Activated gamma-delta T cell (primary cell): ENCODE measurements at places on chromosomes 7 and 10.

- DNase-seq = no peak
Measured at GRCh38 chr7:31529103-31529502, 15.2 kb downstream of the ITPRID1 start.

DNA sequence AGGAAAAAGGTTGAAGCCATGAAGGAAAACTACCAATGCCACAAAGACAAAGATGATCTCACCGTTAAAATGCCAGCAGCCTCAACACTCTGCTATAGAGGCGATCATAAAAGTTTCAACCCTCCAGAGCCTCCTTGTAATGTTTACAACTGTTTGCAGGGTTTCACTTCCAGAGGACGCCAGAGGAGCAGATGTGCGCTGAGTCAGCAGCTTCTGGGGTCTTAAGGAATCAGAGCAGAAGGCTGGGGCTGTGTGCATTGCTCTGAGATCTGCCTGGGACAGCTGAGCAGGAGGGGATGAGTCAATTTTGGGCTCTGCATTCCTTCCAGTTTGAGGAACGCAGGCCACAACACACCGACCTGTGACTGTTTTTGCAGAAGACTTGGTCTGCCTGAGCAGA is 98.3 kb downstream of the TMEM130 start:
- DNase-seq = no peak

- DNase-seq = no peak
Measured at GRCh38 chr7:90409667-90410066, 6.4 kb downstream of the CLDN12 start.

DNA sequence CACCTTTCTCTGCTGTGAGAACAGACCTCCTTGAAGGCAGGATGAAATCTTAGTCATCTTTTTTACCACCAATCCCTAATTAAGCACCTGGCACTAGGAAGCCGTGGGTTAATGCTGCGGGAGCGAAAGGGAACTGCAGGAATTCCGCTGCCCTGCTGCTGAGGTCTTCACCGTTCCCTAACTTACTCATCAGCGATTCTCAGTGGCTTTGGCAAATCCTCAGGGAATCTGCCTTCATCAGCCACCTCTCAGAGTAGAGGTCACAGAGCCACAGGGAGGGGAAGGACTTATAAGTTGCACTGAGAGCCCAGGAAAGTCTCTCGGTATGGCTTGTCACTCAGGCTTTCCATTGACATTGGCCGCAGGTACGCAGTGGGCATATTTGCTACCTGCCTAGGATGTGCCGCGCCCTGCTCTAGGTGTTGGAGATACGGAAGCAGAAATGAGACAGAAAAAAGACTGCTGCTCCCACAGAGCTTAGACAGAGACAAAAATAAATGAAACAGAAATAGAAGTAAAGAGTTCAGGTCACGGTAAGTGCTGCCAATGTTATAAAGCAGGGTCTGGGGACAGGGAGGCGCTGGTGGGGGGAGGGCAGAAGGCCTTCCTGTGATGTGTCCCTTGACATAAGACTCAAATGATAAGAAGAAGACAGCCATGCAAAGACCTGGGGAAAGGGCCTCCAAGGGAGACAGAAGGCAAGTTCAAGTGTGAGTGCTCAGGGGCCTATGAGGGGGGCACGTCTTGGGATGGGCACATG is 72.6 kb upstream of the OPALIN start:
- DNase-seq = no peak

DNA sequence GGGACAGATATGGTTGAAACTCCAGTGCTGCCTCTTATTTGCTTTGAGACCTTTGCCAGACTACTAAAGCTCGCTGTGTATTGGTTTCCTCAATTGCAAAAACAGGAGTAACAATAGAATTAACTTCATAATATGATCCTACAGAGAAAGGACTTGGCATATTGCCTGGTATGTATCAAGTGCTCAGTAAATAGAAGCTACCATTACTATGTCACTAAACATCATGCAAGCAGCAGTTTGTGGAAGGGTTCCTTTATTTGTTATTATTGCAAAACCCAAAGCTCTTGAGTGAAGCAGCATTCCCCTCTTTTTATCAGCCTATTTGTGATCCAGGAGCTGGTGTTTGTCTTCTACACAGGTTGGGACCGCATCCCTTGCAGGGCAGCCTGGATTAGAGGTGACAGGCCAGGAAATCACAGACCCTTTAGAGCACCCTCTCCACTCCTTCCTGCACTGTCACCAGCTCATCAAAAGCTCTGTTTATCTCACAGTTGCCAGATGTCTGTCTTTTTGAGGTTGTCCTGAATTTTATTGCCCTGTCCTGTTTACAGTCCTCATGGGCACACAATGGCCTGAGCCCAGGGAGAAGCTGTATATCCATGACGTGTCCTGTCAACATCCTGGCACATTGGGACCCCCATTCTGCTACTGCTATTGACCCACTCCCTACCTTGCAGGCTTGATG is 121.5 kb downstream of the SNX10 start:
- DNase-seq = no peak

GRCh38 chr7:6606866-6607583 is 8.4 kb upstream of the ZNF853 start:
- DNase-seq = no peak

GRCh38 chr7:107065929-107066247 is 21.4 kb downstream of the PRKAR2B start:
- DNase-seq = no peak

GRCh38 chr10:129398711-129399141 is 68.3 kb upstream of the MGMT start:
- no peak for DNase-seq

DNA sequence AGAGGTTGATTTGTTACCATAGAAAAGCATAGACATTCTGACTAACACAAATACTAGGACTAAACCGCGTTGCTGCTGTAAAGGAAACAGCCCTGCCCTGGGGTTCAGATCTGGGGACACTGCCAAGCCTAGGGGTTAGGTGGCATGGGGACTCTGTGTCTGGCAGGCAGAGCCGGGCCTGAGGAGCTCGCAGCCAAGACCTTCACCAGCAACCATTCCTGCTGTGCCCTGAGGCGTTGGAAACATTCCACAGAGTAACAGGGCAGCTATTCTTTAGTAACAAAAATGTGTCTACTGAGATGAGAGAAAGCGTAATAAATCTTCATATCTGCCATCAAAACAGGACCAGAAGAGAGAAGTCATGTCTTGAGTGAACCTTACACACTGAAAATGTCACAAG is 280.5 kb downstream of the POM121L12 start:
- DNase-seq = no peak

DNA sequence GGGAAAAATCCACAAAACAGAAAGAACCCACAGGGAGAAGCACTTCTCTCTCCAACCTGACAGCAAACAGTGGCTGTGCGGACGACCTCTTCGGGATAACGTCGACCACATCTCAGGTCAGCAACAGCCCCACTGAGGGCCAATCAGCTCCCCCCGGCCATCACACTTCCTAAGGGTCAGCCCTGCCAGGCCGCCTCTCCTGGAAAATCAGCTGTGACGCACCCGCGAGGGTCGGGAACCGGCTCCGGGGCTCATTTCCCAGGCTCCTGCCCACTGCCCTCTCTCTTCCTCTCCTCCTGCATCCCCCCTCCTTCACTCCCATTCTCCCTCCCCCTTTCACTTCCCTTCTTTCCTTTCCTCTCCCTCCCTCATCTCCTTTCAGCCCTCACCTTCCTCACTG is 118.3 kb downstream of the DIP2C start:
- DNase-seq = no peak

- no peak for DNase-seq
Measured at GRCh38 chr10:19421674-19422073, 373.1 kb downstream of the MALRD1 start.

- DNase-seq = no peak
Measured at GRCh38 chr10:93315246-93315645, 166.9 kb downstream of the MYOF start.

GRCh38 chr7:50411332-50411731 is 38.8 kb downstream of the FIGNL1 start:
- DNase-seq = no peak

DNA sequence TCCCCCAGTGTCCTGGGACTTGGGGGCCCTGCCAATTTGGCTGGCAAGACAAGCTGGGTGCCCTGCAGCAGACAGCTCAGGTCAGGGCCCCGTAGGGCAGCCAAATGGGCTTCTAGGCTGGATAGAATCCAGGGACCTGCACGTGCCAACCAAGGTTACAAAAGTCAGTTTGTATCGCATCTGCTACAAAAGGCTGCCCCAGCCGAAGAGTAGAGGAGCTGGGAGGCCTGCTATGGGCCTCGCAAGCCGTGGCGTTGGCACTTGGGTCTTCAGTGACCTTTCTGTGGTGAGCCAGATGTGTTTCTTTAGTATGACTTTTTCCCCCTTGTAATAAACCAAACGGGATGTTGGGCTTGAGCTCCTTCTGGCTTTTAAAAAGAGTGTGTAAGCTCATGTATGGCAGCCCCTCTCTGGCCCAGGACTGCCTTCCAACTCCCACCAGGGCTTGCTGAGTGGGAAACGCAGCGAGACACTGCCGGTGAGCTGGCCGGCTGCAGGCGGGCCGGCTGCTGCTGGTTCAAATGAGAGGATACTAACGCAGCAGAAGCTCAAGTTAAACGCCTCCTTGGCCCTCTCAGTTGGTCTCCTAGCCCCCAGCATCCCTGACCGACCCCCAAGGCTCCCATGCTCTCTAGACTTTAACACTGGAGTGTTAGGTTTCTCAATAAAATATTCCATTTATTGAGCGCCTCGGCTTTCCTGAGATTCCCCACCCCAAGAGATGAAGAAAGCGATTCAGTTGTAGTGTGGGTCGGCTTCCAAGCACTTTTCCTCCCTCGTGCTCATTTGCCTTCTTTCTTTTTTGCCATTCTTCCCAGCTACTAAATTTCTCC is 3.1 kb upstream of the HOXA10 start:
- no peak for DNase-seq

DNA sequence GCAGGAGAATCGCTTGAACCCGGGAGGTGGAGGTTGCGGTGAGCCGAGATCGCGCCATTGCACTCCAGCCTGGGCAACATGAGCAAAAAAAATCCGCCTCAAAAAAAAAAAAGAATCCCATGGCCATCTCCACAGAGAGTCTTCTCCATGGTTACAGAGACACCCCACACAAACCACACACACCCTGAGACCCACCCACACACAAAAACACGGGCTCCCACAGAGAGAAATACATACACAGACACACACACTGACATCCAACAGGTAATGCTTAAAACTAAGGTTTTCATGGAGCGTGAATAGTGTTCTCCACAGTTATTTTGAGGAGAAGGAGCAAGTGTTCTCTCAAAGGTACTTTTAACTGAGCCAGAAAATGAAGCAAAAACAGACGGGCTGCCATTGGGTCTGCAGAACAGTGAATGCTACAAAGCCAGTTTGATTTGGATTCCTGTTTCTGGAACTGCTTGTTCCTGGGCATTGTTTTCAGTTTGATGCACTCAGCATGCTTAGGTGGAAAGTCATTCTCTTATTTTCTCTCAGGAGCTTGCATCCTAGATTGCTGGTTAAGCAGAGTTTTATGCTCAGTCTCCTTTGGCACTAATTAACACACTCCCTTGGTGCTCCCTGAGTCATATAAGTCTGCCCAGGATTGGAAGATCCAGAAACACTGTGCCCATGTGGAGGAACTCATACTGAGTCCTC is 15.4 kb downstream of the AHCYL2 start:
- DNase-seq = no peak

DNA sequence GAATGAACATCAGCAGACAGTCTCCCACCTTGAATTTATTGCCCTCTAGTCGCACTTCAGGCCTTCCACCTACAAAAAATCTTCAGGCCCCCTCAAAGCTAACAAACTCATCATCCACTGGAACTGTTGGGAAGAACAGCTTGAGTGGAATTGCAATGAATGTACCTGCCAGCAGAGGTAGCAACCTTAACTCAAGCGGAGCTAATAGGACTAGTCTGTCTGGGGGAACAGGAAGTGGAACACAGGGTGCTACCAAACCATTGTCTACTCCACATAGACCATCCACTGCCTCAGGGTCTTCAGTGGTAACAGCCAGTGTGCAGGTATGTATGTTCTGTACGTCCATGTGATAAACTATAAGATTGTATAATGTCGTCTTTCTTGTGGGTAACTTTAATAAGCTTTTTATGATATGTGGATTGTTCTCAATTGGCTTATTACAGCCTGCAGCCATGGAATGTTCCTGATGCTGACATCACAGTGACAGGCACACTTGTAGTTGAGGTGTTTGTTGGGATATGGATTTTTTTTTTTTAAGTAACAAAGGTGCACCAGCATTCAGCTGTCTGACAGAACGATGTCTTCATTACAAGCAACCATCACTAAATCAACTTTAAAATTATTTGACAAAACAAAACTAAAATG is 53.3 kb downstream of the UBN2 start:
- DNase-seq = no peak

DNA sequence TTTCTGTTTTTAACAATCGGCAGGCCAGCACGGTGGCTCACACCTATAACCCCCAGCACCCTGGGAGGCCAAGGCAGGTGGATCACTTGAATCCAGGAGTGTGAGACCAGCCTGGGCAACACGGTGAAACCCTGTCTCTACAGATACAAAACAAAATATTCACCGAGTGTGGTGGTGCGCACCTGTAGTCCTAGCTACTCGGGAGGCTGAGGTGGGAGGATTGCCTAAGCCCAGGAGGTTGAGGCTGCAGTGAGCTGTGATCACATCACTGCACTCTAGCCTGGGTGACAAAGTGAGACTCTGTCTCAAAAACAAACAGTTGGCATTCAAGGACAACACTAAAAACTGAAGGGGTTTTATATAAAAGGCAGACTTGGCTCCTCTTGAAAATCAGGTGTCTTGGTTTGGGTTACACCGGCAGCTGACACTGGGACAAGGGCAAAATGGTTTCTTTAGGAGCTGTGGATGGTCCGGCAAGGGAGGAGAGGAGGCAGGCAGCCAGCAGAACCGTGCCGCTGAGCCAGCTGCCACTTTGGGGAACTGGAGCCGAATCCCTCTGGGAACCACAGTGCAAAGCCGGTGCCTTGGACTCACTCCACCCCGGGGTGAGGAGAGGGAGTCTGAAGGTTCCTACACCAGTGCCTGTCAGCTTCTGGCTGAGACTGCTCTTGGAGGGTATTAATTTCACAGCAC is 52.6 kb downstream of the CHST3 start:
- no peak for DNase-seq
